ENCODE measurements at places on chromosomes 4 and X.

DNA sequence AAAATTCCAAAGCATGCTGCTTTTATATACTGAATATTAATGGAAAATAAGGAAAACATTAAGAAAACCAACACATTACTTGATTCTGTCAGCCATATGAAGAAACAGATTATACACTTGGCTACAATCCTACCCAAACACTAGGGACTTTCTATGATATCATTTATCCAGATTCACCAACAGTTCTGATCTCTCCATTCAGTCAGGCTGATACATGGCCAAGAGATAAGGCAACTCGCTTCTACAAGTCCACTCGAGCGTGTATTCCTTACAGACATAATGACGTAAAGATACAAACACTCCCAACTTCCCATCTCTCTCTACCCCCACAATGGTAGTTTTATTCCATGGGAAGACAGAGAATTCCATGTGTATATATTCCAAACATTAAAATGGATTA lies 44.5 kb downstream of the NEK1 start:
- no peak for DNase-seq

GRCh38 chrX:16825264-16826035 lies 39.2 kb downstream of the TXLNG start:
- DNase-seq: no peak

- DNase-seq: no peak
Measured at GRCh38 chr4:177315767-177316464, 6.2 kb downstream of the NEIL3 start.

- DNase-seq: no peak
Measured at GRCh38 chr4:100582146-100582545, 64.3 kb upstream of the EMCN start.

DNA sequence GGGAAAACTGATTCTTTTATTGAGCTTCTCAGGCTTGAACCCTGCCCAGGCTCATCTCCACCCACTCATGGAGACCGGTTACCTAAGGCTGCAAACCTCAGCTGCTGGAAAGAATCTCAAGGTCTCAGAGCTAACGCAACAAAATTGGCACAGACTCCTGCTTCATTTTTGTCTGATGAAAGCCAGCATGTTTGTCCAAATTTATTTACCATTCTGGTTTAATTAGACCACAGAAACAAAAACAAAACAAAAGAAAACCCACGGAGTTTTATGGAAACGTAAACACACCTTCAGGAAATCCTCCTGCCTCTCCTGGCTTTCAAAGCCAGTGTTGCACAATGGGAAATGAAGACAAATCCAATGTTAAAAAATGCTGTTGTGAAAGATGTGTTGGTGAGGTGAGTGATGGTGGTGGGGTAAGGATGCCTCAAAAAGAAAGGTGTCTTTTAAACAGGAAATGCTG lies 56.4 kb upstream of the PDLIM3 start:
- no peak for DNase-seq

- DNase-seq: no peak
Measured at GRCh38 chr4:174553828-174554227, 31.5 kb upstream of the HPGD start.

DNA sequence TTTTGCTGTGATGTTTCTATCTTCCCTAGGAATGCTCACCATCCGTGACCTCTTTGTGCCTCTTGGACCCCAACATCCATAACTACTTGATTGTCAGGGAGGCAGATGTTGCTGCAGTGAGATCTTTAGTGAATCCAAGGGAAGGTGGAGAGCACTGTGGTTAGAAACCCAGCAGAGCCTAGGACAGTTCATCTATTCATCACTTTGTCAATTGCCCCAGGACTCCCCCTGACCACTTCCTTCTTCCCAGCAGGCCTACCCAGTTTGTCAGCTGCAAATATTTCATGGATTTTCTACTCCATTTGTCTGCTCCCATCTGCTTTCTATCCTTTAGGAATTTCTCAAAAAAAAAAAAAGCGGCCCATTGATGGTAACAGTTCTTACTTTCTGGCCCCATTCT lies 942.8 kb downstream of the PCDH7 start:
- no peak for DNase-seq
